Stimulated activated naive CD8-positive, alpha-beta T cell treated with anti-CD3 and anti-CD28 coated beads, Interleukin-15, Interleukin-2, amounts not matched to agents 100 U/mL and 50 U/mL, for 24 hours (primary cell): ENCODE measurements at places on chromosomes 11 and 22.

DNA sequence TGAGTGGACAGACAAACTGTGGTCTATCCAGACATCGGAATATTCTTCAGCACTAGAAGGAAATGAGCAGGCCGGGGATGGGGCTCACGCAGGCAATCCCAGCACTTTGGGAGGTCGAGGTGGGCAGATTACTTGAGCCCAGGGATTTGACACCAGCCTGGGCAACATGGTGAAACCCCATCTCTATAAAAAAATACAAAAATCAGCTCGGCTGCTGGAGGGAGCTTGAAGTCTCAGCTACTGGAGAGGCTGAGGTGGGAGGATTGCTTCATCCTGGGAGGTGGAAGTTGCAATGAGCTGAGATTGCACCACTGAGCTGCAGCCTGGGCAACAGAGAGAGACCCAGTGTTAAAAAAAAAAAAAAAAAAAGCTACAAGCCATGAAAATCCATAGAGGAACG lies 8.0 kb upstream of the CTSD start:
- DNase-seq, result no peak

GRCh38 chr22:26377170-26377830 lies 51.8 kb upstream of the ASPHD2 start:
- DNase-seq, result no peak

GRCh38 chr11:132851247-132851646 lies 681.1 kb downstream of the OPCML start:
- no peak for DNase-seq

GRCh38 chr11:44309478-44310205 lies at the start of gene ALX4:
Gene ALX4, minus strand, starts transcription at chr11:44310139. Its CDS starts 77 bp downstream, at chr11:44310062.
- peak; percentile 33 for DNase-seq

DNA sequence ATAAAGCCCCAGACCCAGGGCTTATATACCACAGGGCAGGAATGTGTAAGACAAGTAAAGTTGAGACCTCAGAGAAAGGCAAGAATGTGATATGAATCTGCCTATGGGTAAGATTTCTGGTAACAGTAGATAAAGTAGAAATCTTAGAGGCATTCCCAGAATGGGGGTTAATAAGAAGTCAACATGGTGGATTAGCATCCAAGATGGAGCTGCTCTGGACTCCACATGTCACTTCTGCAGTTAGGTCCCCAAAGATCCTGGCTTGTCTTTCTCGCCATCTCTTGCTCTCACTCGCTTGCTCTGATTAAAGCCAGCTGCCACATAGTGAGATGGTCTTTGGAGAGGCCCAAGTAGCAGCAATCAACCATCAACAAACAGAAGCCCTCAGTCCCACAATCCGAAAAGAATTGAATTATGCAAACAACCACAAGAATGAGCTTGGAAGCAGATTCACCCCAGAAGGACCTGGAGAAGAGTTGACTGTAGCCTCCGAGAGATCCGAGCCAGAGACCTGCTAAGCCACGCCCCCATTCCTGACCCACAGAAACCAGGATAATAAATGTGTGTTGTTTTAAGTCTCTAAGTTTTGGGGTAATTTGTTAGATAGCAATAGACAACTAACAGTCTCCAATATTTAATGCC lies 5.4 kb upstream of the C11orf86 start:
- no peak for DNase-seq

GRCh38 chr22:23008896-23009295 lies 61.4 kb upstream of the GNAZ start:
- no peak for DNase-seq

- DNase-seq, result peak; percentile 23
These were observed 94.9 kb downstream of the PRR5L start for GRCh38 chr11:36390963-36391471.

GRCh38 chr11:131138731-131139130 lies 222.5 kb upstream of the SNX19 start:
- no peak for DNase-seq

- no peak for DNase-seq
These were observed 4.9 kb upstream of the TTLL1 start for GRCh38 chr22:43094085-43094484.

DNA sequence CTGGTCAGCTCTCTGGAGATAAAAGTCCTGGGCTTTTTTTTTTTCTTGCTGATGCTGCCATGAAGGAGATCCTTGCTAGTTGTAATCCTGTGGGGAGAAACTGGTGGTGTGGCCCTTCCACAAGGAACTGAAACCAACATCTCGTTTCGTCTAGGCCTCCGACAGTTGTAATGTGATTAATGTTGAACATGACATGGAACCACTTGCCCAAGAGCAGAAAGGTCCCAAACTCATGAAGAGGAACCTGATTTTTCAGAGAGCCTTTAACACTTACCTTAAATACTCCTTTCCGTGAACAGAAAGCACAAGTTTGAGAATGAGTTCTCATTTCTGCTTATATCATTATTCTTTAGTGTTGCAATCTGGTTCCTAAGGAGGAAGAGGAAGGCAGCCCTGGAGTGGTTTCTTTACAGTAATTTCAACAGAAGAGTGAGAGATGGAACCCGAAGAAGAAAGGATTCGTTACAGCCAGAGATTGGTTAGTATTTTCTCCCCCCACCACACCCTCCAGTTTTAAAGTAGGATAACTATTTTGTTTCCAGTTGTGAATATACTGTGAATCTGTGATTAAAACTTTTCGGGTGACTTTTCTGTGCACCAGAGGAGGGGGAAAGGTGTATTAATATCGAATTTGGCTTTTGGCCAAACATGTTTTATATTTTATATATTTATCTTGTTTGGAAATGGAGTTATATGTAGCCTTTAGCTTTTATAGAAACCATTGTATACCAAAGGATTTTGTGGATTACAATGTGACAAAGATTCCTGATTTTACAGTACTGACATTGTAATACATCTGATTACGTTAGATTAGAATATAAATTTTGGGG lies 2.0 kb downstream of the KDM2A start:
- DNase-seq, result peak; percentile 23

GRCh38 chr11:73316422-73316821 lies 8.3 kb downstream of the ARHGEF17 start:
- no peak for DNase-seq

DNA sequence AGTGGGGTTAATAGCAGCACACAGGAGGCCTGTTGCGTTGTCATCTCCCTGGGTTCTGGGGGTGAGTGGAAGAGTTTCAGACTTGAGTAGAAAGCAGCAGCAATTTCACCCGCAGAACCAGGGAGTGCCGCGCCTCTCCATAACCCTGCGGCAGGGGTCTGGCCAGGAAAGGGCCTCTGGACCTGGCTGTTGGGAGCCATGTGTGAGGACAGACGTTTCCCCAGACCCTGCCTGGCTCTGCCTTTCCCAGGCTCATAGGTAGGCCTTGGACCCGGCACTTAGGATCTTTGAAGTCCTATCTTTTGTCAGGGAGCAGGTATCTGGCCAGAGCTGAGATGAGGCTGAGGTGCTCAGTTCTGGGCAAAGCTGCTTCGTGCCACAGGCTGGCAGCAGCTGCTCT lies 106.6 kb upstream of the PARVA start:
- no peak for DNase-seq

DNA sequence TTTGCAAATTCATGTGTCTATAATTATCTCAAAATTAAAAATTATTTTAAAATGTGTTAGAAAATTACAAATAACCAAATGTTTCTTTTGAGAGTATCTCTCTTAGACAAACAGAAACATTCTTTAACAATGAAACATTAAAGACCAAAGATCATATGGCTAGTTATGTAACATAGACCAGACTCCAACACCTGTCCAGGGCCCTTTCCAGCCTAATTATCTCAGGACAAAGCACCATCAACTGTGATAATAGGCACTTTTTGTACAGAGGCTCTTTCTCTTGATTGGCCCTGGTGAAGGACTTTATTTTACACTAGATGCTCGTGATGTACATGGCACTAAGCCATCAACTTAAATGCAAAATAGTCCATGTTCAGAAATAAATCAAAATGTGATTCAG lies 5.0 kb upstream of the PLEKHA7 start:
- DNase-seq, result no peak

DNA sequence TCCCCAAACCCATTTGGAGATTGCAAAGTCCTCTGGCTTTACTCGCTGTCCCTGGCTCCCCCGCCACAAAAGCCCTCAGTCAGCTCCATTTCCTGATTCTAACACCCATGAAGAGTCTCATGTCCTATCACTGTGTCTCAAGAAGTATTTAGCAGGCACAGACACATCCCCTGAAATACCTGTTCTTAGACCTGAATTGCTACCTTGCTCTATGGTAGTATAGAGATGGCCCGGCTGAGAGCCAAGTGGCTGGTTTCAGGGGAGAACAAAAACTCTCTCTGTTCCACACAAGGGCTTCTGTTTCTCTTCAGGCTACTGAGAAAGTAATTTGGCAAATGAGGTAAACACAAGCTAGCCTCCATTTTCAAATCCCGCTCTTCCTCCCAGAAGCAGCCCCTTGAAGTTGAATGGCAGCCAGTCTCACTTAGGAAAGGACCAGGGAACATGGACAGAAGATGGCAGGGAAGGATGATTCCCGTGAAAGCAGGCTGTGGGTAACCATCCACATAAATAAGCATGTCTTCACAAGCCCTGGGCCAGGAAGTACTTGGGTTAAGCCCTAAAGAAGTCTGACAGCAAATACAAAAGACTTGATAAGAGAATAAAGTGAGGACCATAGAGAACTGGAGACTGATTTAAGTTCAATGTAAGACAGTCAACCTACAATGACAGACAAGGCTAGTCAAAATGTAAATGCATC lies 137.8 kb downstream of the C11orf58 start:
- DNase-seq, result no peak

DNA sequence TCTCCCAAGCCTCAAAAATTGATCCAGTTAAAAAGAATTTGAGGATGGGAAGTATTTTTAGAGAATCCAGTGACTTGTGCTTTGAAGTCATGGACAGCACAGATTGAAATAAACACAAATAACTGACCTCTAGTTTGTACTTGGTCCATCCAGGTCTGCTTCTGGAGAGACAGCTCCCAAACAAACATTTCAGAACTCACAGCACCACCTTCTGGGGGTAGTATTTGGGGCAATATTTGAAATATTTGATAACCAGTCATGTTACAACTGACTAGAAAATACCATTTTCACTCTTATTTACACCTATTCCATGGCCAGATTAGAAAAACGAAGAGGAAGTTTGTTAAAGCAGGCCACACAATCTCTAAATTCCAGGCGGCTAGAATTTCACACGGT lies 56.2 kb downstream of the CTSC start:
- DNase-seq, result no peak

DNA sequence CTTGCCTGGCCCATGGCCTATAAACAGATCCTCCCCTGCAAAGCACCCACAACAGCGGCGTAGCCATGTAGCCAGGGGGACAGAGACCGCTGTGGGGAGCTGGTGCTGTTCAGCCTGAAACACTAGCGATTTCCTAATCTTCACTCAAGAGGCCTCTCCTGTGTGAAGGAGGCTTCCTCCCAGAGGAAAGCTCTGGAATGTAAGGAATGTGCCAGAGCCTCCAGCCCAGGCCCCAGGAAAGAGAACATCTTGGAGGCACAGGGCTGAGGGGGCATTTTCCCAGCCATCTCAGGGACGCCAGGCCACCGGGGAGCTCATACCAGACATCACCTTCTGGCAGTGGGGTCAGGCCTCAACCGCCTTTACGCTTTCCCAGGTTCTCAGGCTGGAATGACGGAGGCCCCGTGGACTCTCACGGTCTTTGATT lies 24.0 kb downstream of the MIAT start:
- no peak for DNase-seq

- DNase-seq, result no peak
These were observed 125.3 kb downstream of the VPREB1 start for GRCh38 chr22:22369964-22370270.

GRCh38 chr11:7688238-7688826 lies 15.0 kb upstream of the CYB5R2 start:
- no peak for DNase-seq

DNA sequence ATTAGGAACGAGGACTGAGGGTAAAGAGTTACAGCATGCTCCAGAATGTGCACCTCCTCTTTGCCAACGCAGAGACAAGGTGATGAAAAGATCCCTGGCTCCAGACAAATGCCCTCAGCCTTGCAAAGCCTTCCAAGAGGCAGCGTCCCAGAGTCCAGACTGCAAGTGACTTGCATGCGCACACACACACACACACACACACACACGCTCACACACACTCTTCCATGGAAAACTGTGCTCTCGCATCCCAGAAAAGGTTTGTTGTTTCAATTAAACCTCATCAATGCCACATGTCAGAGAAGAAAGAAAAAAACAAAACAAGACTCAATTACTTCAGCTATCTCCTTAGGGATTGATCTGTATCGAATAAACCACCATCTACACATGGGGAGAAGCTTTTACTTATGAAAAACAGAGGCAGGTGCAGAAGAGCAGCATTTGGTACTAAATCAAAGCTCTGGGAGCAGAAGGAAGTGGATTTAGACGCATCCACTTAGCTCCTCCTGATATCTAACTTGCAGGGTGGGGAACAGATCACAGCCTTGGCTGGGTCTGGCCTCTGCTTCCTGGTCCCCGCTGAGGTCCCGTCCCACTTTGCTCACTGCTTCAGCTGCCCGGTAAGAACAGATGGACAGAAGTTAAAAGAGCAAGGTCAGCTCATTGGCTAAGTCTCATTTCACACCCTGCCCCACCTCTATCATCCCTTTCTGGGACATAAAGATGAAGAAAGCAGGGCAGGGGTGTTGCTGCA lies 249.8 kb upstream of the BLID start:
- no peak for DNase-seq

DNA sequence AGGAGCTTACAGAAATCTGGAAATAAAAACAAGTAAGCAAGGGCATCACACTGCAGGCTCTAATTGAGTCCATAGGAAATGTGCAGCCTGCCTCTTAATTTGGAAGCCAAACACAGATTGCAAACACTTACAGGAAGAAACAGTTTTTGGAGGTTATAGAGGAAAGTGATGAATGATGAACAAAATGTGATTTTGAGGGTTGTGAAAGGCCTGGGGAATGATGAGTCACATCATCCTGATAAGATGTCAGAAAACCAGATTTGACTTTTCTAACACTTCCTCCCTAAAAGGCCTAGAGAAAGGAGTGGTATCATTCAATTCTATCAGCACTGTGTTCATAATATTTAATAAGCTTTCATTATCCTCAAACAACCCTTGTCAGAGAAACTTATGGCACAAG lies 96.6 kb upstream of the POU2AF2 start:
- DNase-seq, result no peak

- no peak for DNase-seq
These were observed 10.5 kb upstream of the TMEM121B start for GRCh38 chr22:17131686-17132085.

GRCh38 chr22:32796865-32797573 lies 4.5 kb upstream of the TIMP3 start:
- peak; percentile 67 for DNase-seq

DNA sequence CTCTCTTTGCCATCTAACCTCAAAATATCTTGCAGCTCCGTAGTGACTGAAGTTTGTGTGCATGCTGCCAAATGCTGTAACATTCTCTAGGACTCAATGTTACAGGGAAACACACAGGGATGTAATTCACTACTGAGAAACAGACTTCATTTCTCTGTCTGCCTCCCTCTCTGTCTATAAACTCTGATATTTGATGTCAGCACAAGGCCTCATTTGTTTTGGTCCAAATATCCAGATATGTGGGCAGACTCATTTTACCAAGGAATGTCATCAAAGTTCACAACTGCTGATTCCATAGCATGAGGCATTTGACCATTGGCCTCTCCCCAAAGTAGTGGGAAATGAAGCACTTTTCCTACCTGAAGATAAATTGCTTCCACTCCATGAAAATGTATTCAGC lies 2.5 kb upstream of the PRRG4 start:
- no peak for DNase-seq

GRCh38 chr22:38700270-38700788 lies 414 bp downstream of the JOSD1 start:
- DNase-seq, result no peak
